ENCODE measurements at places on chromosomes 1 and 21.

DNA sequence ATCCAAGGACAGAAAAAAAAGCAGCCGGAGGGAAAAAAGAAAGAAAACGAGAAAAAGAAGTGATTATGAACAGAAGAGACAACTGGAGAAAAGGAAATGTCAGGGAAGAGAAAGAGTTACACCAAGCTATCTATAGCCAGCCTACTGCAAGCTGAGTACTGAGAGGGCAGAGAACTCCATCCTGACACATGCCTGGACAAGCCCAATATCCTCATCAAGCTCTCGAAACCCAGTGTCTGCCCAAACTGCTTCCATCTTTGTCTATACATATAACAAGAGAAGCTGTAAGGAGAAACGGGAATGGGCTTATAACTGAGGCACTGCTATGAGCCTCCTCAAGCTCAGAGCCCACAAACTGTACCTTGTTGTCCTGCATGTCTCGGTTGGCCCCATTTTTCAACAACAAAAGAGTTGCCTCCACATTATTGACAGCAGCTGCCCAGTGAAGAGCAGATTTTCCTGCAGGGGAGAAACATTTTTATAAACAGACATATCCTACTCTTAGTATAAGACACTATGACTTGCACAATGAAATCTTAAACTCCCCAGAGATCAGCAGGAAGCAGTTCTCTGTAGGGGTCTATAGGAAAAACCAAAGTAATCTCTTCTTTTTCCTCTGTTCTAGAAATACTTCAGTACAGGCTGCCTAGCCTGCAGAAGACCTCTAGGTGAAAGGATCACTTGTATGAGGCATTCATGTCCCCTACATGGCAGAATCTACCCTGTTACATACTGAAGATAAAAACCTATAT lies 21.2 kb upstream of the ADAM30 start:
- H3K36me3 ChIP-seq, result peaks cover 54% of the 10 kb centered on the region
- no peaks in the 10 kb centered on the region for H3K27me3 ChIP-seq
- H3K27ac ChIP-seq, result no peak overlapping the region
- no peak for DNase-seq
- H3K4me1 ChIP-seq, result no peaks in the 10 kb centered on the region

- H3K27me3 ChIP-seq, result peaks cover 35% of the 10 kb centered on the region
- H3K4me3 ChIP-seq, result no peak overlapping the region
- H3K4me1 ChIP-seq, result peaks cover 8% of the 10 kb centered on the region
- H3K36me3 ChIP-seq, result no peaks in the 10 kb centered on the region
These were observed 8.2 kb downstream of the LPAR3 start for GRCh38 chr1:84884671-84885389.

- no peaks in the 10 kb centered on the region for H3K27me3 ChIP-seq
- peak overlapping the region; percentile 94 for H3K27ac ChIP-seq
- H3K4me1 ChIP-seq, result peaks cover 31% of the 10 kb centered on the region
- H3K4me3 ChIP-seq, result peak overlapping the region; percentile 97
- peaks cover 35% of the 10 kb centered on the region for H3K36me3 ChIP-seq
- DNase-seq, result no peak
These were observed 1.2 kb downstream of the MTF2 start for GRCh38 chr1:93080179-93080823.

- no peak overlapping the region for H3K4me3 ChIP-seq
- H3K27ac ChIP-seq, result no peak overlapping the region
- H3K4me1 ChIP-seq, result no peaks in the 10 kb centered on the region
- H3K27me3 ChIP-seq, result peaks cover 6% of the 10 kb centered on the region
- no peak for DNase-seq
- no peaks in the 10 kb centered on the region for H3K36me3 ChIP-seq
These were observed 80.1 kb upstream of the PUM1 start for GRCh38 chr1:31145648-31146047.

DNA sequence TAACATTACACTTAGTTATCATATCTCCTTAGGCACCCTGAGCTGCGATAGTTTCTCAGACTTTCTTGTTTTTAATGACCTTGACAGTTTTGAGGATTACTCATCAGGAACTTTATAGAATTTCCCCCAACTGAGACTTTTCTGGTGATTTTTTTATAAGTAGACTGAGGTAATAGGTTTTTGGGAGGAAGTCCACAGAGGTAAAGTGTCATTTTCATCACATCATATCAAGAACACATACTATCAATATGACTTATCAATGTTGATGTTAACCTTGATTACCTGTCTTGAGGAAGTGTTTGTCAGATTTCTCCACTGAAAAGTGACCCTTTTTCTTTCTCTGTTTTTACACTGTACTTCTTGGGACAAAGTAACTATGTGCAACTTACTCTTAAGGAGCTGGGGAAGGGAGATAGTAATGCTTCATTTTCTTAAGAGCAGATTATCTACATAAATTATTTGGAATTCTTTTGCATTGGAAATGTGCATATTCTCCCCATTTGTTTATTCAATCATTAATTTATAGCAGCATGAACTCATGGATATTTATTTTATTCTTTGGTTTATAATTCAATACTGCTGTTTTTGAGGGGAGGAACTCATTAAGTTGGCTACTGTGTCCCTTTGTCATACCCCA lies 72.8 kb upstream of the HSD17B7 start:
- H3K4me1 ChIP-seq, result no peaks in the 10 kb centered on the region
- H3K27me3 ChIP-seq, result no peaks in the 10 kb centered on the region
- H3K36me3 ChIP-seq, result no peaks in the 10 kb centered on the region
- no peak for DNase-seq

DNA sequence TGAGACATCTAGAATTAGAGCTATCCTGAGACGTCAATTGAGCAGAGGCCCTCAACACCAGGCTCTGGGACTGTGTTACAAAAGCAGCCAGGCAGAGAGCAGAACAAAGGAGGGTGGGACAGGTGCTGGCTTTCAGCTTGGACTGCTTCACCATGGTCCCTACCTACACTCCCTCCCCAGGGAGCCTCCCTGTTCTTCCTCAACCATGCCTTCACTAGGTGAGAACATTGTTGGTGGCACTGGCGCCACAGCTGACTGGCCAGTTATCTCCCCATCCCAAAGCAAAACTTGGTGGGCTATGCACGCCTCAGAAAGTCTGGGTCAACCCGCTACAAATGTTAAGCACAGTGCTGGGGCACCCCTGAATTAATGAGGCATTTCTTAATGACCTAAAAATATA lies 87.8 kb downstream of the NMNAT2 start:
- H3K4me3 ChIP-seq, result no peak overlapping the region

DNA sequence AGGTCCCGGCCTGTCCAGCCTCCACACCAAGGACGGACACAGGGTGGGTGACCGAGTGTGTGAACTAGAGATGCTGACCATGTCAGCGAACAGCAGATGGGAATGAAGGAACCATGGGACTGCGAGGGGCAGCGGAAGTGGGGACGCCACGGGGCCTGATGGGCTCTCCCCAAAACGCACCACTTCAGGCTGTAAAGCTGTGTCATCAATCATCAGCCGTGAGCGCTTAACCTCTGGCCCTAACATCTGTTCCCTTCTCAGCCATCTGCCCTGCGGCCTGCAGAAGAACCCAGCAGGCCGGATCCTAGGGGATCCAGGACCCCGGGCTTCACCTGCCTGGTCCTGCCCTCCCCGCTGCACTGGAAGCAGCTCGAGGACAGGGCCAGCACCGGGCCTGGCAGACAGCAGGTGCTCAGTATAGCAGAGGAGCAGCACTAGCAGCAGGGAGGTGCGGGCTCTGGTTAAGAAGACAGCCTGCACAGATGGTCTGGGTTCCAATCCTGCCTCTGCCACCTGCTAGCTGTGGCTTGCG lies 58.7 kb downstream of the DMRTB1 start:
- peaks cover 2% of the 10 kb centered on the region for H3K36me3 ChIP-seq
- peaks cover 18% of the 10 kb centered on the region for H3K27me3 ChIP-seq
- H3K4me1 ChIP-seq, result no peaks in the 10 kb centered on the region

- DNase-seq, result no peak
- peaks cover 18% of the 10 kb centered on the region for H3K27me3 ChIP-seq
- H3K36me3 ChIP-seq, result no peaks in the 10 kb centered on the region
- H3K4me3 ChIP-seq, result no peak overlapping the region
- no peaks in the 10 kb centered on the region for H3K4me1 ChIP-seq
These were observed 211.5 kb downstream of the TRABD2B start for GRCh38 chr1:47785561-47786271.

- no peak overlapping the region for H3K4me3 ChIP-seq
- DNase-seq, result no peak
- peaks cover 13% of the 10 kb centered on the region for H3K27me3 ChIP-seq
- no peak overlapping the region for H3K27ac ChIP-seq
- no peaks in the 10 kb centered on the region for H3K4me1 ChIP-seq
- no peaks in the 10 kb centered on the region for H3K36me3 ChIP-seq
These were observed 25.3 kb upstream of the RRP15 start for GRCh38 chr1:218259800-218260199.

GRCh38 chr1:149929856-149930255 lies 2.3 kb upstream of the SF3B4 start:
- H3K4me3 ChIP-seq, result no peak overlapping the region
- H3K36me3 ChIP-seq, result peaks cover 29% of the 10 kb centered on the region

GRCh38 chr1:18743233-18743632 lies 112.6 kb downstream of the PAX7 start:
- H3K27me3 ChIP-seq, result peaks cover 78% of the 10 kb centered on the region
- H3K4me3 ChIP-seq, result no peak overlapping the region
- no peaks in the 10 kb centered on the region for H3K4me1 ChIP-seq
- H3K36me3 ChIP-seq, result no peaks in the 10 kb centered on the region
- no peak overlapping the region for H3K27ac ChIP-seq
- no peak for DNase-seq

DNA sequence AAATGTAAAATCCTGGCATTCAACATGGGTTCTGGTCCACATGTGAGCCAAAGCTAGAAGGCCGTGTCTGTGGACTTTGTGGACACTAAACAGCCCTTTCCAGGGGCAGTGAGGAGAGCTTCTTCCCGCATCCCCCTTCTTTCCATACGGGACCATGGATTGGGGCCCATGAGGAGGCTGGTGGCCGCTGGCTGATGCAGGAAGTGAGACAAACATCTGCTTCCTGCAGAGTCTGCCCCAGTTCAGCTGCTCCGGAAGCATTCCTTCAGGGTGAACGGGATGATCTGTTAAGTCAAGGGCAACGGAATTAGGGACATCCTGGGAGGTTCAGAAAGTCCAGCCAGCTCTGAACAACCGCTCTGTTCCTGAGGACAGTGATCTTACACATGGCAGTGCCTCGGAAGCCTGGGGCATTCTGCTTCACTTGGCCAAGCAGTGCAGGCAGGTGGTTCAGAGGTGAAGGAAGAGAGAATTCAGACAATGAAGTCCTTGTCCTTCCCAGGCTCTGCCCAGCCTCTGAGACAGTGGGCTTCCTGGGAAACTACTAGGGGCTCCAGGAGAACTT lies 1.5 kb downstream of the CA6 start:
- peak overlapping the region; percentile 52 for H3K27ac ChIP-seq
- no peak overlapping the region for H3K4me3 ChIP-seq
- H3K4me1 ChIP-seq, result peaks cover 11% of the 10 kb centered on the region
- H3K36me3 ChIP-seq, result peaks cover 4% of the 10 kb centered on the region
- no peaks in the 10 kb centered on the region for H3K27me3 ChIP-seq
- no peak for DNase-seq

DNA sequence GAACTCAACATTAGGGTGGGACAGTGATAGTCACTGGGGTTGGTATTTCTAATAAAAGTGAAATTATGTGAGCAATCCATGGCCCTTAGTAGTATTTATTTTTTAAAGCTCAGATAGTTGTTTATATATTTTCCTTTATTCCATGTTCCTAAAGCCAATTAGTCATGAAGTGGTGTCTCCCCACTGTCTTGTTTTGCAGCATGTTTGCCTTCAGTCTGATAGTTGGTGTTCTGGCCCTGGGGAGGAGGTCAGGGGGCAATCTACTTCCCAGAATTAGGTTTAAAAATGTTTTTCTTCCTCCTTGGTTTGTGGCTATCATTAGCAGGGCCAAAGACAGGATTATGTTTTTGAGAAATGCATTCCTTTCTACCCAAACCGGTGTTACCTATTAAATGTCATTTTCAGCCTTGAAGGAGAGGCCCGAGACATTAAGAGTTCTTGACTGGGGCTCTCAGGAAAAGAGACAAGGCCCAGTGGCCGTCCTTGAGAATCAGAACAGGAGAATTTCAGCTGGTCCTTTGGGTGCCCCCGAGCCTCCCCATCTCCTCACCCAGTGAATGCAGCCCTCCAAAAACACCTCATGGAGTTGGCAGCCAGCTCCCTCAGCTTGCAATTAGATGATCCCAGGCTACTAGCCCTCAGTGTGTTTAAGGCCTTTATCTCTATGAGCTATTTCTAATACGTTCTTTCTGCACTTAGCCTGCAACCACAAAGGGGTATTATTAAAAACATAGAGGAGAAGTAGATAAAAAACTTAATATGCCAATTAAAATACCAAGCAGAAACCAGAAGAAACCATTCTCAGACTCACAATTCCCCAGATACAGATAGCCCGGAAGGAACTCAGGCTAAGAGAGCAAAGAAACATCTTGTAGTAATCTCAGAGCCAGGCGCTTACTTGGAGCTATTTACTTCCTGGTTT lies 71.3 kb upstream of the NGF start:
- DNase-seq, result no peak
- H3K27me3 ChIP-seq, result peaks cover 9% of the 10 kb centered on the region
- H3K36me3 ChIP-seq, result no peaks in the 10 kb centered on the region

GRCh38 chr1:55301912-55302311 lies 86.7 kb upstream of the USP24 start:
- H3K27ac ChIP-seq, result no peak overlapping the region
- no peak overlapping the region for H3K4me3 ChIP-seq
- no peak for DNase-seq
- no peaks in the 10 kb centered on the region for H3K36me3 ChIP-seq

DNA sequence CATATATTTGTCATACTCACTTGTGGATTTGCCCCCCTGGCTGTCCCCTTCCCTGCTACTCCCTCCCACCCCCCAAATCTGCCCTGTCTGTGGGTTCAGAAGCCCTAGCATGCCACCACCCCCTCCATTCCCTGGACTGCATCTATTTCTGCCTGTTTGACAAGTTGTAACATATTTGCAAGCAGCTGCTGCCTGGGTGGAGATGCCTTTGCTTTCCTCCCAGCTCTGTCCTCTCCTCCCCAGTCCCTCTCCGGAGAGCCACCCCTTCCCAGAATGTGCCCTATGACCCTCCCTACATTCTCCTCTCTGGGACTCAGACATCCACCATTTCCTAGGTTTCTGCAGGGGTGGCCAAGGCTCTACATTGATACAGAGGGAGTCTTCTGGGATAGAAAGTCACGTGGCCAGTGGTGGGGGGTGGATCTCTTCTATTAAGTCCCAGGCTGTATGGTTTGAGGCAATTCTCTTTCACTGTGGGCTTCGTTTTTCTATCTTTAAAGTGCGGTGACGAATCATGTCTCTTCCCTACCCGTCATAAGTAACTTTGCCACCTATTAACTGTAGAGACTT lies 6.0 kb upstream of the MYOG start:
- no peaks in the 10 kb centered on the region for H3K4me1 ChIP-seq
- H3K27me3 ChIP-seq, result peaks cover 60% of the 10 kb centered on the region
- H3K27ac ChIP-seq, result no peak overlapping the region
- H3K36me3 ChIP-seq, result no peaks in the 10 kb centered on the region
- DNase-seq, result no peak

- no peaks in the 10 kb centered on the region for H3K27me3 ChIP-seq
- no peaks in the 10 kb centered on the region for H3K36me3 ChIP-seq
- no peak for DNase-seq
- H3K4me3 ChIP-seq, result peak overlapping the region; percentile 80
These were observed 46.0 kb downstream of the RPL5 start for GRCh38 chr1:92877792-92878191.

GRCh38 chr1:6984536-6984935 lies 199.3 kb downstream of the CAMTA1 start:
- no peak overlapping the region for H3K27ac ChIP-seq
- H3K4me3 ChIP-seq, result no peak overlapping the region
- H3K36me3 ChIP-seq, result peaks cover 3% of the 10 kb centered on the region
- no peak for DNase-seq
- H3K4me1 ChIP-seq, result no peaks in the 10 kb centered on the region

GRCh38 chr1:116345843-116346242 lies 27.2 kb upstream of the ATP1A1 start:
- peak; percentile 11 for DNase-seq
- no peaks in the 10 kb centered on the region for H3K27me3 ChIP-seq
- H3K4me3 ChIP-seq, result no peak overlapping the region
- no peaks in the 10 kb centered on the region for H3K36me3 ChIP-seq
- no peaks in the 10 kb centered on the region for H3K4me1 ChIP-seq
- H3K27ac ChIP-seq, result no peak overlapping the region

All from effector memory CD8-positive, alpha-beta T cell (primary cell).